ENCODE measurements at places on chromosomes 6 and 20.

DNA sequence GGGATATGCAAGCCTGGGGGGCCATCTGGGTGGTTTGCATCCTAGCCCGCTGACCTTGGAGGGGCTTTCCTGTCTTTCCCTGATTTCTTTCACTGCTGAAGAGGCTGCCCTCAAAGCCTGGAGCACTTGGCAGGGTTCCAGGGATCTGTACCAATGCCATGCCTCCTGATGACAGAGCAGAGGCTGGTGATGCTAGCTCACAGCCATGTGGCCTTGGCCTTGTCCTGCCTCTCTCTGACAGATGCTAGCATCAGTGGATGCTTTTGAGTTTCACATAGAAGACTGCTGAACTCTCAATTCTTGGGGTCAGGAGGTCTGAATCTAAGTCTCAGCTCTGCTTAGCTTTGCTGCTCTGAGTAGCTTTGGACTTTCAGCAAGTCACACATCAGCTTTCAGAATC is 21.9 kb upstream of the RREB1 start:
- DNase-seq: no peak

GRCh38 chr20:2839732-2840137 is 720 bp downstream of the PCED1A start:
- no peak for DNase-seq

GRCh38 chr6:127342296-127342945 is 988 bp downstream of the ECHDC1 start:
- peak; percentile 10 for DNase-seq

DNA sequence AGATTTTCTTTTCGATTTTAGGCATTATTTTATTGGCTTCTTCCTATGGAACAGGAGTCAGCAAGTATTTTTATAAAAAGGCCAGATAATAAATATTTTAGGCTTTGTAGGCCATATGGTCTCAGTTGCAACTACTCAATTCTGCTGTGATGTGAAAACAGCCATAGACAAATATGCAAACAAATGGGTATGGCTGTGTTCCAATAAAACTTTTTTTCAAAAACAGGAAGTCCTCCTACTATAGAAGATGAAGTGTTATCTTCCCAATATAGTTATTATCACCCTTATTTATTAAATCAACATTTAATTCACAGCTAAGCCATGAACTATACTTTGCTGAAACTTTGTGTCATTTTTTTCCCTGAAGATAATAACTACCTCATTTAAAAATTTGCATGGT is 57.2 kb downstream of the CHD6 start:
- no peak for DNase-seq

GRCh38 chr6:168082860-168083513 is 4.0 kb upstream of the FRMD1 start:
- no peak for DNase-seq

- no peak for DNase-seq
Observed at GRCh38 chr20:60214901-60215815, 256.9 kb downstream of the CDH26 start.

GRCh38 chr6:37576336-37576737 is 76.6 kb upstream of the CCDC167 start:
- no peak for DNase-seq

- no peak for DNase-seq
Observed at GRCh38 chr6:39407446-39407993, 85.0 kb upstream of the KCNK16 start.

DNA sequence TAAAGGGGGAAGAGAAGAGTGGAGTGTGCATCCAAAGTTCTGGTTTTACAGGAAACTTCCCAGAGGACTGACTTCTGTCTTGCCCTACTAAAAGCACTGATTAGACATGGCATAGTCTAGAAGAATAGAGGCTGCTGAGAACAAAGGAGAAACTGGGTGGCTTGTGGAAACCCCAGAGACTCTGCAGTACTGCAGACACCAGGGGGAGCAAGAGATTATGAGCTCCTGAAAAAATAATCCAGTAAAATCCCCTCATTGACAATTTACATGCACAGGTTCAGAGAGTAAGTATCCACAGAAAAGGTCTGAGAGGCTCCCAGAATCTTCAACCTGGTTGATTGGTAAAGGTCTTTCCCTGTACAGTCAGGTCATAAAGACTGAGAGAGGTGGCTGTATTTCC is 48.7 kb upstream of the CLVS2 start:
- no peak for DNase-seq

DNA sequence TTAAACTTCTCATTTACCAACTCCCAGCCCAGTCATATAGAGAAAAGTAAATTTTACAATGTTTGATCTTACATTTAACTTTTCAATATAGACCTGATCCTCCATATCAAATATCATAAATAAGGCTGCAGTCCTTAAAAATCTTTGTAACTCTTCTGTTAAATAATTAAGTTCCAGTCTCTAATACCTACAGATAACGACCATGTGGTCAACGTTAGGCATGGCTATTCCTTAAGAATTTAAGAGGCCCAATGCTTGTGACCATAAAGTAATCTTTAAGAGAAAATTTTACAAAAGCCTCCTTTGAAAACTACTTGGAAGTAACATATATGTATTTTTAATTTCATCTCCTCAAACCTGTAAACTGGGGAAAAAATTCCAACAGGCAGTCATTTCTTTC is 1.6 kb downstream of the FBXO5 start:
- DNase-seq: no peak

DNA sequence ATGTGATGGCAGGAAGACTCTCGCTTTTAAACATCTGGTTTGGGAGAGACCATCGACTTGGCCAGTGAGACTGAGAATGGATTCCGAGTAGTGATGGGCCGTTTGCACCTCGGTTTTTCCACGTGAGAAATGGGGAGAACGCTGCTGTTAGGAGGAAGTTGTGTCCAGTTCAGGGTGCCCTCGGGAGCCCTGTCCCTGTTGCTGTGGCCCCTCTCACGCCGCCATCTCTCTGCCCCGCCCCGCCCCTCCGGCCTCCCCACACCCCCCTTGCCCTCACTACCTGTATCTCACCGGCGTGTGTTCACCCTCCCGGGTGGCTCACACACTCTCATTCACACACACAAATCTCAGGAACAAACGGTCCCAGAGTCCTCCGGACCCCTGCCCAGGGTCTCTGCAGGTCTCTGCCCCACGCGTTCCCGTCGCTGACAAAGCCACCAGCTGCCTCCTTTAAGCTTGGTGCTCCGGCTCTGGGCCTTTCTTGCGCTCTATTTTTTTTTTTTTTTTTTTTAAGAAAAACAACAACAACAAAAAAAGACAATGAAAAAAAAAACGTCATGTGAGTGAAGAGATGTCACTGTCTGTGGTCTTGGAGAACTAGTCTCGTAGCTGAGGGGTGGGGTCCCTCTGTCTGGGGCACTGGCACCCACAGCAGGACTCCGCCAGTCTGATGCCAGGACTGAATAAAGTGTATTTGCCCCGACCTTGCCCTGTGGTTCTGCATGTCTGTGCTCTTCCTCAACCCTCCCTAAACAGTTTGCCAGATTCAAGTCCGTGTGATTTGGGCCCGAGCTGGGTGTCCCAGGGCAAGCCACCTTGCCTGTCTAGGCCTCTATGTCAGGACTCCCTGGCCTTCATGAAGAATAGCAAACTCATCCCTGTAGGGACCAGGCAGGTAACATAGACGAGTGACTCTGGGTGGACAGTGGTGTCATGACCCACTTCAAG is 2.9 kb downstream of the SOX12 start:
- no peak for DNase-seq

DNA sequence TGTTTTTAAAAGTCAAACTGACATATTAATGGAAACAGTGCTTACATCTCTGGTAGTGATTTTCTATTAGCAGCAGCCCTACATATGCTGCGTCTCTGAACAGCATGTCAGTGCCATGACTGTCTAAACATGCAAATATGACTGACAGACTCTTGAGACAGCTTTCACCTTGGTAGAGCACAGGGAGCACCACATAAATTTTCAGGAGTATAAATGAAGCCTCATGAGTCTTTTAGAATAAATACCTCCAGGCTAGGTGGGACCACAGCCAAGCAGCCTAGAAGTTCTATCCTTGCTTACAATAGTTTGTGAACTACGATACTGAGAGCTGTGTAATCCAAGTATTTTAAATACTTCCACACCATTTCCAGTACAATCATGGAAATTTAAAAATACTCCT is 410.7 kb upstream of the RUNX2 start:
- no peak for DNase-seq

- no peak for DNase-seq
Observed at GRCh38 chr20:45328451-45328850, 19.8 kb downstream of the SDC4 start.

DNA sequence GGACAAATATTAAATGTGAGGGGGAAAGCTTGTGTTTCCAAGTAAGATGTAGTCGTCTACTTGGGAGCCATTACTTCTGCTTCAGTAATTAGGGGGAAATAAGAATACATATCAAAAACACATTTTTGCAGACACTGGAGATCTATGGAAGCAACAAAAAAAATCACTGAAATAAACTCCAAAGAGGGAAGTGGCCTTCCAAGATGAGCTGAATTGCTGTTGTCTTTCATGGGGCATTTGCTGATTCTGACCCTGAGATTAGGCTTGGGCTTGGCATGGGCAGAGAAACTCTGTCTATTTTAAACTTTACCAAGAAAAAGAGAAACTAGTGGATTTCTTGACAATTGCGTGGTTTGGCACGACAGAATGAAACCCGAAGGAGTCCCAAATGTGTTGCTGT is 120.1 kb downstream of the MAP3K5 start:
- DNase-seq: no peak

DNA sequence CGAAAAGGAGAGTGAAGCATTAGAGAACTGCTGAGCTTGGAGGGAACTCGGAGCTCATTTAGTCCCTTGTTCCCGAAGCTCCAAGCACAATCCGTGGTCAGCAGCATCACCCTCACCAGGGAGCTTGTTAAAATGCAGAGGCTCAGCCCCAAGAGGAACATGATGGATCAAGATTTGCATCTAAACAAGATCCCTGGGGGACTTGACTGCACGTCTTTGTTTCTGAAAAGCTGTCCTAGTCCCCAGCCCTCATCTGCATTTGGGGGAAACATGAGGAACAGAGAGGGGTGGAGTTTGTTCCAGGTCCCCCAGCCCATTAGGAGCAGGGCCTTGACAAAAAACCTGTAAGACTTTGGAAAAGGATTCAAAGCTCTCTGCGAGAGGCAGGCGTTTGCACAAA is 4.1 kb upstream of the LBP start:
- DNase-seq: no peak

GRCh38 chr6:143843677-143843999 is 500 bp downstream of the LTV1 start:
- DNase-seq: no peak

DNA sequence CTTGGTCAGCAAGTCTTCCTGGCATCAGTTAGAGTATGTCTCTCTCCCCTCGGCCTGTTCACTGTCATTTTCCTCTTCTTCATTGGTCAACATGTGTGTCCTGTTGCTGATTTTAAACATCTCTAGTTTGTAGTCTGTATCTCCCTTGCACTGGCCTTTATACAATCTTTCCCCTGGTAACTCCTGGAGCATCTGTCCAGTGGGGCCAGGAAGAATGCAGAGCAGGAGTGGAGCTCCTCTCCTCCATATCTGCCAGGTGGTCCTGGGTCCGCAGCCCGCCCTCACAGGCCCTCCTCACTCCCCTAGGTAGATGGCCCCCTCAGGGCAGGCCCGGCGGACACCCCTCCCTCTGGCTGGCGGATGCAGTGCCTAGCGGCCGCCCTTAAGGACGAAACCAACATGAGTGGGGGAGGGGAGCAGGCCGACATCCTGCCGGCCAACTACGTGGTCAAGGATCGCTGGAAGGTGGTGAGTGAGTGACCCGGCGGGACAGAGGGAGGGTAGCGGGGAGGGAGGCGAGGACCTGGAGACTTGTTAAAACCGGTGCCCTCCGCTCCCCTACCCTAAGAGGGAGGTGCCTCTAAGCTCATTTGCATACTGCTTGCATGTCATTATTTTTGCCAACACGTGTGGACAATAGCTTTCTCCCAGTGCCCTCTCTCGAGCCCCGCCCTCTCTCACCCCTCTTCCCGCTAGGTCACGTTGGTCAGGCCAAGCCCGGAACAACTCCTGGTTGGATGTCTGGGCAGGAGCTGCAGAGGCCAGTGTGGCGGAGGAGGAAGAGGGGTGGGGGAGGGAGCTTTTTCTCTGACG is 3.2 kb downstream of the TTBK1 start:
- DNase-seq: no peak

DNA sequence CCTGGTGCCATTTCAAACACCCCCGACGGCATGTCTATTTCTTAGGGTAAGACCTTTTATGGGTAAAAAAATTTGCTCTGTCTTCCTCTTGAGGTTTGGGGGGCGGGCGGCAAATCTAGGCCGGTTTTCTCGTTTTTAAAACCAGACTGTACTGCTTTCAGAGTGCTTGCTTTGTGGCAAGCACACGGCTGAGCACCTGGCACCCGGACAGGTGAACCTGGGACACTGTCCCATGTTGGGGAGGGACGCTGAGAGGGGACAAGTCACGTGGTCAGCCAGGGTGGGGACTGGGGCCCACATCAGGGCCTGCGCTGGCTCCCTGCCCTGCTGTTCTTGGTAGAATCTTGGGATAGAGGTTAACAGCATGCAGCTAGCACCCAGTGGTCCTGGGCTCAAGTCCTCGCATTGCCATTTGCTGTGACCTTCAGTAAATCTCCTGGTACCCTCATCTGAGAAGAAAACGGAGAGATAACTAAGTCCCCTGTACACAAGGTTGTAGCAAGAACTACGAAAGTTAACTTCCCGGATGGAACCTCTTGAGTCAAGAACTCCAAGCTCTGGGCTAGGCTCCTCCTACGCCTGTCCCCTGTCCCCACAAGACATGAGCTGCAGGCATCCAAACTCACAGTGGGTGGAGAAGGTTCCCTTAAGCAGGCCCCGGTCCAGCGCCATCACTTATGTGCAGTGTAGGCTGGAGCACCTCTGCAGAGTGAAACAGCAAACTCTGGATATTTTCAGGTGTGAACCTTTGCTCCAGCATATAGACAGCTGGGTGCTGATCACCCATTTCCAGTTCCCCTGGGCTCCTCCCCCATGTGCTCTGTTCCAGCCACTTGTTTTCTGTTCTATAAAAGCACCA is 41.7 kb downstream of the PMEPA1 start:
- no peak for DNase-seq

DNA sequence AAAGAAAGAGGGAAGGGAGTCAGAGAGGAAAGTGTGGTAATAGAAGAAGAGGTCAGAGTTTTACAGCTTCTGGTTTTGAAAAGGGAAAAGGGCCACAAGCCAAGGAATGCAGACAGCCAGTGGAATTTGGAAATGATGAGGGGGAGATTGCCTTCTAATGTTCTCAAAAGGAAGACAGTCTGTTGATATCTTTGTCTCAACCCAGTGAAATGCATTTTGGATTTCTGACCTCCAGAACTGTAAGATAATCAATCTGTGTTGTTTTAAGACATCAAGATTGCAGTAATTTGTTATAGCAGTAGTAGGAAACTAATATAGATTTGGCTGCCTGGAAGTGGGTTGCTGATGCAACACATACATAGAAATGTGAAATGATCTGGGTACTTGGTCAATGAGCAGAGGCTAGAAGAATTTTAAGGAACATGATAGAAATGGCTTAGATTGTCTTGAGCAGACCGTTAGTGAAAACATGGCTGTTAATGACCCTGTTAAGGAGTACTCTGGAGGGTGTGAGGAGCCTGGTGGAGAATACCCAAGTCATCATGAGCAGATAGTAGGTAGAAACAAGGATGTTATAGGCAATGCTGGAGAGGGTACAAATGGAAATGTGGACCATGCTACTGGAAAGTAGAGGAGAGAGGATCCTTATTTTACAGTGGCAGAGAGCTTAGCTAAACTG is 255.8 kb upstream of the RAB32 start:
- no peak for DNase-seq

GRCh38 chr20:47974234-47974878 is 189.1 kb upstream of the SULF2 start:
- DNase-seq: no peak

- DNase-seq: no peak
Observed at GRCh38 chr20:22773344-22773743, 189.0 kb upstream of the FOXA2 start.

Measured in urinary bladder (tissue), 4 donors.